ENCODE measurements at places on chromosomes 4 and X. TPM values are rescaled to one million over a fixed set of nuclear protein-coding genes. Genes with fewer than 3 reads are reported as not detected.

Gene SLC25A14
- total RNA-seq, result 13.2 TPM

Gene FAM9B
- not detected for total RNA-seq

Gene PCDH7
- not detected for total RNA-seq

Gene GK2
- total RNA-seq, result not detected

Gene CYLC1
- not detected for total RNA-seq

Gene NIPAL1
- 0.62 TPM for total RNA-seq

DNA sequence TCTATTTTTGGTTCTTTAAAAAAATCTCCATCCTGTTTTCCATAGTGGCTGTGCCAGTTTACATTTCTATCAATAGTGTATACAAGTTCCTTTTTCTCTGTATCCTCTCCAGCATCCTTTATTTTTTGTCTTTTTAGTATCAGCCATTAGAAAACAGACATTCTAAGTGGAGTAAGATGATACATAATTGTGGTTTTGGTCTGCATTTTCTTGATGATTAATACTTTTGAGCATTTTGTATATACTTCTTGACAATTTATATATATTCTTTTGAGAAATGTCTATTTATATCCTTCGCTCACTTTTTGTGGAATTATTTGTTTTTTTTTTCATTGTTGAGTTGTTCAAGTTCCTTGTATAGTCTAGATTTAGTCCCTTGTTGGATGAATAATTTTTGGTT is 382.2 kb upstream of the SPOCK3 start:
- no peak for DNase-seq

DNA sequence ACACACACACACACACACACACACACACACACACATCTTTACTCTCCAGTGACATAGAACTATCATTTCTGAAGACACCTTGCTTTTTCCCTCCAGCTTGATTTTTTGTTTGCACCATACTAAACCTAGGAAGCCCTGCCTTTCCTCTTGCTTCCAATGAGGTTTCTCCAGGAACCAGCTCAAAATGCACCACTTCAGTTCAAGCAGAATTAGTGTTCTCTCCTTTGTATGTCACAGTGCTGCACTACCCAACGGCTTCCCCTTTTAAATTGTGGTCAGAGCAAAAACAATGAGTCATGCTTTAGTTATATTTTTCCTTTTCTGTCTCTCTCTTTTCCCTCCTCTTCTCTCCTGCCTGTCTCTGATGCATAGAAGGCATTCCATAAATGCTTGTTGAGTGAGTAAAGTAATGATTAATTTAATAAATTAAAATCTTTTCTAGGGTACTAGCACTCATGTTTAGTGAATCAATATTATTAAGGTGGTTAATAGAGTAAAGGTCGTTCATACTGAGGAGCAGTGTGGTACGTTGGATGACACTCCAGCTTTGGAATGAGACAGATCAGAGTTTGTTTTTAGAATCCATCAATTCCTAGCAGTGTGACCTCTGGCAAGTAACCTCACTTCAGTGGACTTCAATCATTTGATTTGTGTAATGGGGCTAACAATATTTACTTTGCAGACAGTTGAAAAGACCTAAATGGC is 5.9 kb downstream of the RTL3 start:
- DNase-seq, result no peak

- no peak for DNase-seq
Measured at GRCh38 chr4:2141022-2141761, 82.1 kb downstream of the NAT8L start.

DNA sequence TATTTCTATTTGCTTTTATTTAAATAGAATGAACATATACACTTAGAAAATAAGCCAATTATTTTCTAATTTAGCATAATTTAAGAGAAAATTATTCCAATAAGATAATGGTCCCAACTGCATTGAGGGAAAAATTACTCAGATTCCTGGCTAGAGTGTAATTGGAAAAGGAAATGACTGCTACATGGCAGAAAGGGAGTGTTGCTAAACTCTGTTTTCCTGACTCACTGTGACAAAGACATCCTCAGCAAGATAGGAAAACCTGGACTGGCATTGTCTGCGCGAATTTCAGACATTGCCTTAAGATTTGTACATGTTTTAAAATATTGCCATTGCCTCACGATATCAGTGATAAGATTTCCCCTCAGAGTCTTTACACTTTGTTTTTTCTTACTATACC is 8.2 kb downstream of the TNIP3 start:
- no peak for DNase-seq

GRCh38 chr4:103410386-103410785 is 212.2 kb upstream of the CENPE start:
- no peak for DNase-seq

GRCh38 chr4:15006416-15007024 is 4.2 kb downstream of the CPEB2 start:
- DNase-seq, result no peak

DNA sequence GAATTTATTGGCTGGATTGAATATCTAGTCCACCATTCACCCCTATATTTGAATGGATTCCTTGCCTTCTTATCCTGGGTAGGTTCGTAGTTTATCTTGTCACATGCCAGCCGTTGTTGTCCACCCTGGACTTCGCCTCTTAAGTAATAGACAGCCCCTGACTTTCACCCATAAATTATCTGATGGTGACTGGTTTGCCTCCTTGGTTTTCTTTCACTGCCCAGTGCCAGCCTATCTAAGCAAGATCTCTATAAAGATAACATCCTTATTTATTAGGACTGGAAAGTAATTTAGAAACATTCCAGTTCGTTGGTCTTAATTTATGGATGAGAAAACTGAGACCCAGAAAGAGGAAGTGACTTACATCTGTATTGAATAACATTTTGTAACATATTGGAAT is 410.3 kb downstream of the RPA4 start:
- no peak for DNase-seq

- DNase-seq, result no peak
Measured at GRCh38 chr4:117588771-117589170, 445.5 kb upstream of the NDST3 start.

DNA sequence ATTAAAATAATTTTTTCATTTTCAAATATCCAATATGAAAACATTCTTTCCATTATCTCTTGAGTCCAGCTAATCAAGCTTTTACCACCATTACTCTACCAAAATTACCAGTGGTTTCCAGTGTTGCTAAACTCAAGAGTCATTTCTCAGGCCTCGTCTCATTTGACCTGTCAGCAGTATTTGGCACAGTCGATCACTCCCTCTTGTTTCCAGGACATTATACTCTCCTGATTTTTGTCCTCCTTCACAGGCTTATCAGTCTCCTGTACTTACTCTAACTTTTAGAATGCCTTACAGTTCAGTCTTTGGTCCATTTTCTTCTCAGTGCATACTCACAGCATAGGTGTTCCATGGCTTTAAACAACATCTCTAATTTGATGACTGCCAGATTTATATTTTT is 11.6 kb downstream of the USP38 start:
- DNase-seq, result no peak

DNA sequence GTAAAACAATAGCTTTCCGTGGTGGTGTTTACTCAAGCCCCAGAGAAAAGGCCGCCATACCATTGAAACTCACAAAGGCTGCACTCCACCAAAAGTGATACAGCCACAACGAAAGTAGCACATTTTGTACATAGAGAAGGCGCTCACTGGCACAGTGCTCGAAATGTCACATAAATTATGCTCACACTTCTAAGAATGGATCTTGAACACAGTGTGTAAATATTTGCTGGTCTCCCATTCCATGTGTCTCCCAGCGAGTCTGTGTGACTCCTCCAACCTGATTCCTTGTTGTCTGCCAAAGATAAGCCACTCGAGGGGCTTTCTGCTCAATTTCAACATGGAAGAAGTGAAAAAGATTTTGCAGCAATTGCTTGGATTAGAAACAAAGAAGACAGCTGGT is 234.0 kb upstream of the VCX3A start:
- DNase-seq, result no peak
